ENCODE measurements at places on chromosomes 4 and X.

DNA sequence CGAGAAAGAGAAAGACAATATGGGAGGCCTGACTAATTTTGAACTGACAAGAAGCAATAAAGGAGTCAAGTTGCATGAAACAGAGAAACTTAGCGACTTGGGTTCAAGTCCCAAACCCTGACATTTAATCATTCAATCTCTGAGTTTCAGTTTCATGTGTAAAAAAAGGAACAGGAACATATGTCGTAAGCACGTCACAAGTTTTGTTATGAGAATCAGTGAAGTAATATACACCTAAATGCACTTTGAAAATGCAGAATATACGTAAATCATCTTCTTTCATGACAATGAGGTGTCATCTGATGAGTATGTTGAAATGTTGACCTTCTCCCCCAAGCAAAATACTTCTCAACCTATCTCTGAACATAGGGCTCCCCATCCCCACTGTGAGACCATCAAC lies 10.4 kb downstream of the ACOT9 start:
- DNase-seq = no peak

DNA sequence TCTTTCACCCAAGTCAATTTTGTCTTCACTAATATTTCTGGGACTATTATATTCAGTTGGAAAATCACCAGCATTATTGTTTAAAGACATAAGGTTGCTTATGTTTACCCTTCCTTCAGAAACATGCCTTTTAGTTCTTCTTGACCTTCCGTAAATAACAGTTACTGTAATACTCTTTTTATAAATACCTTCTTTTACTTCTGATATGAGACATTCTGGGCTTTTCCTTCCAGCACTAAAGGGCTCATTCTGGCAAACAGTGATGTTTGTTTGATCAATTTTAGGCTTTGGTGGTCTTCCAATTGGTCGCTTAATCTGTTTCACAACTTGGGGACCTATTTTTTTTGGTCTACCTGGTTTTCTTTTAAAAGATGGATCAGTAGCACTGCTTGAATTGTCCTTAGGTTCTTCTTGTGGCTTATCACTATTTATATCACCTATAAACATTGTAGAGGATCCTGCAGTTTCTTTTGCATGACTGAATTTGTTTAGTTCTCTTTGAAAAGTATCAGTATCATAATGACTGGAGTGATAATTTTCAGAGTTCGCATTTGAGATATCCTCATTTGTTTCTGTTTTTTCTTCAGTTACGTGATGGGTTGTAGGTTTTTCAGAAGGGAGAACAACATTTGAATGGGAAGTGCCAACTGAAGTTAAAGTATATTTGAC lies 64.8 kb downstream of the NCAPG start:
- no peak for DNase-seq

DNA sequence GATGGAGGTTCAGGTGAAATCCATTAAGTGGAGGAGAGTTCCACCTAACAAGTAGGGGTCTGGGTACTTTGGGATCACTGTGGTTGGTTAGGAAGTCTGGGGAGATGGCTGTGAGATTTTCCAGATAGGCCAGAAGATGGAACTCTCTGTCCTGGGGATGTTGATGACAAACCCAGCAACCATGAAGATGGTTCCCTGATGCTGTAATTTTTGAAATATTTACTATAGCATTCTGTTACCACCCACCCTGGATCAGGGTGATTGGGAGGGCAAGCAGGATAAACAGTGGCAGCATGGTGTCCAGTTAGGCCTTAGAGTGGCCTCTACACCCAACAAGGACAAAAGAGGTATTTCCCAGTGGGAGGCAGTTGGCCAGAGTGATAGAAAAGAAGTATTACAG lies 15.9 kb upstream of the NELFA start:
- no peak for DNase-seq

DNA sequence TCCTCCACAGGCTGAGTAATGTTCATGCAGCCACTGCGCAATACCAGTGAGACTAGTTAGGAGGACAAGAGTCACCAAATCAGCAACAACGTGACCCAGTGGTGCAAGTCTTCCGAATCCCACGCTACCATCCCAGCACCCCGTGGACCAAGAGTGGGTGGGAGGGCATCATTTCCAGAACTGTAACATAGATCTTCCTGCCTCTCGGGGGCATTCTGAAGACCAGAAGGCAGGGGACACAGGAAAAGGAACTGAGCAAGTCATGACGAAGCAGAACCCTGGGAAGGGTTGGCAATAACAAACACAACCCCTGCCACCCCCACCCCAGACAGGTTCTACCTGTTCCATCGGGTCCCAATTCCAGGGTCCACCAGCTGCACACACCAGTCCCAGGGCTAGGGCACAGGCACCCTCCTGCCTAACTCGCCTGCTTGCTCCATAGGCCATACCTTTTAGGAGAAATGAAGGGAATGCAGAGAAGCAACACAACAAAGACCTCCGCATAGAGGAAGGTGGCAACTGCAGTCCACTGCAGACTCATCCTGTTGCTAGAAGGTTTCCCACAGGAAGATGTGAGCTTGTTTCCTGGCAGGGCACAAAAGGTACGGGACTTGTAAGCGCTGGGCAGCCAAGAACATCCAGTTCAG lies 1.4 kb downstream of the BCAP31 start:
- no peak for DNase-seq

GRCh38 chr4:156970501-156971164 lies 966 bp downstream of the PDGFC start:
- no peak for DNase-seq

DNA sequence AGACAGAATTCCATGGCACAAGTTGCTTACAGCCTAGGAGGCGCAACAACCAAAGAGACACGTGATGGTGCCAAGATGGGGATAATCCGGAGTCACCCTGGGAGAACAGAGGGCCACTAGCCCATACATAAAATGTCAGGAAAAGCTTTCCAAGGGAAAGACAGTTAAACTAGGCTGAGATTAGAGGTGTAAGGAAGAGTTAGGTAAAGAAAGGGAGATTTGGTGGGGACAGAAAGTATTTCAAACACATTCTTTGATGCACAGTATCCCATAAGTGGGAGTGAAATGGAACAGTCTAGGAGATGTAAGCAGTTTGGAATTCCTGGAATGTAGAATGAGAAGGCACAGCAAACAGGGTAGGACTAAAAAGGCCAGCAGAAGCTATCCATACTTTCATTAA lies 860.9 kb upstream of the LCORL start:
- DNase-seq = no peak

GRCh38 chr4:81113024-81113423 lies 82.5 kb downstream of the BMP3 start:
- DNase-seq = no peak

DNA sequence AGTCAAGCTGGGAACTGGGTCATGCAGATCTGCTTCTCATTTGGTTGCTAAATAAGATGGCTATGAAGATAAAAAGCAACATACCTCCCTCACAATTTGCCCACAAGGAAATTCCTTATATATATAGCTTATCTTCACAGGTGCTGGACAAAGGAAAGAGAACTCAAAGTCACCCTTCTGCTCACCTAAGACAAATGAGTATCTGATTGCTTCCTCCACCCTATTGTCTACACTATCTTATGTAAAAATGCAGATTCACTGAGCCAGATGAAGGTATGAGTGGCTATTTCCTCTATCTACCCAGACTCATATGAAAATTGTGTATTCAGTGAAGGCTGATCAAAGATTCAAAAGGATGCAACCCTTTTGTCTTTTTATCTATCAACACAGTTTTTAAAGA lies 50.8 kb downstream of the CHM start:
- no peak for DNase-seq

DNA sequence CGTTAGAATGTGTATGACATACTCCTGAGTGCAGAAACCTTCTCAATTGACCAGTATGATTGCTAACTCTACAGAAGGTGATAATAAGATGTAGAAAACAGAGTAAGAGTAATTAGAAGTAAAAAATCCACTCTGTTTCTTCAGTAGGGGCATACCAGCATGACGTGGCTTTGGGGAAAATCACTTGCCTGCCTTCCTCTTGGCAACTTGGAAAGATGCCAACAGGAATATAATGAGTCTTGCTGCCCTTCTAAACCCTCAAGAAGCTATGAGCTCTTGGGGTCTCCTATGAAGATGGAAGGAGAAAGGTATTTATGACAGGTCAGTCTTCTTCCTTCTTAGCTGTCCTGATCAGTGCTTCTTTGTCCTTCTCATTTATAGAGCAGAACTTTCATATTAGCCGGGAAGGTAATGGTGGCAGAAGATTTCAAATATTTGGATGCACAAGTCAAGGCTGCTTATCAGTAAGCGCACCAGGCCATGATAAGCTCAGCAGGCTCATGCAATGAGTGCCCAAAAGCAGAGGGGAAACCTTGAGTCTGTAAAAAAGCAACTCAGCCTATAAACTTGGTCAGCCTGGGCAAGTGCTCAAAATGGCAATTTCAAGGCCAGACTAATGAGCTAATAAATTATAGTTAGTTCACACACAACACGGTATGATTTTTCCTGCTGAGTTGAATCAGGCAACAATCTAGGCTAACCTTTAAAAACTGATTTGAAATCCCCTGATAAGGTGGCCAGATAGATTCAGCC lies 69.7 kb upstream of the PPARGC1A start:
- DNase-seq = no peak

- DNase-seq = no peak
Measured at GRCh38 chr4:38514465-38515146, 149.4 kb upstream of the KLF3 start.

DNA sequence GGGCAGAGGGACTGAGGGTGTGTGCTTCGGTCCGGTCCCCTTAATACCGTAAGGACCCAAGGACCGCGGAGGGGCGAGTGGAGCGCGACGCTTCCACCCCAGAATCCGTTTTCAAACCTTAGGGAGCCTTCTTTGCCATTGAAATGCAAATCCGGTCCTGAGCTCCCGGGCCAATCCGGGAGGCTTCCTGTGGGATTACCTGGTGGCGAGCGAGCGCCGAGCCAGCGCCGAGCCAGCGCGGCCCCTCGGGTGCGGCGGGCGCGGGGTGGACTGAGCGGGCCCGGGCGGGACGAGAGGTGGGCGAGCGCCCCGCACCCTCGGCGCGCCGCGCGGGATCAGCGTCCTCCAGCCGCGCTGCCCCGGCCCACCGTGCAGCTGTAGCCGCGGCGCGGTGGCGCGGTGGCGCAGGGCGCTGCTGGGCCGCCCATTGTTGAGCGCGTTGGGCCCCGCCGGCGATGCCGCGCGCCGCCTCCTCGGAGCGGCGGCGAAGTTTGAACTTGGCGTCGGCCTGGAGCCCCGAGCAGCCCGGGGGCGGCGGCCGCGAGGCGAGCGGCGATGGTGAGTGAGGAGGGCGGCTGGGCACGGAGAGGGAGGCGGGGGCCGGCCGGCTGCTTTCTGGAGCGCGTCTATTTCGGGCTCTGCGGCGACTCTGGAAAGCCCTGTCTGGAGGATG lies 208.7 kb downstream of the SOWAHB start:
- DNase-seq = no peak

DNA sequence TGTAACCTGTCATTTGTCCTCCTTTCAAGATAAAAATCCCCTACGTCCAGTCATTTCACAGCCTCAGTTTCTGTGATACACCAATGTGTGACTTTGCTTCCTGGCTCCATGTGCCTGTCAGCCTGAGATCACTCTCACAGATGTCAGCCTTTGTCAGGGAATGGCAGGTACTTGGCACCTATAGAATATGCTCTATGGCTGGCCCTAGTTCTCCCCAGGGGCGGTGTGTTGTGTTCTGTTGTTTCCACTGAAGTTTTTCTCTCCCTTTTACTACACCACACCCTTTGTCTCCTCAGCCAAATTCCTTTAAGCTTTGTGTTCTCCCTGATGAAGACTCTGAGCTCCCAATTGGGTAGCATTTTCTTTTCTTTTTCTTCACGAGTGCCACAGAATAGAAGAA lies 81.7 kb downstream of the ALPK1 start:
- no peak for DNase-seq

- no peak for DNase-seq
Measured at GRCh38 chr4:6573986-6574746, 823 bp upstream of the MAN2B2 start.

GRCh38 chrX:123121241-123121640 lies 62.8 kb upstream of the GRIA3 start:
- no peak for DNase-seq

- no peak for DNase-seq
Measured at GRCh38 chr4:17869327-17869726, 58.5 kb downstream of the NCAPG start.

DNA sequence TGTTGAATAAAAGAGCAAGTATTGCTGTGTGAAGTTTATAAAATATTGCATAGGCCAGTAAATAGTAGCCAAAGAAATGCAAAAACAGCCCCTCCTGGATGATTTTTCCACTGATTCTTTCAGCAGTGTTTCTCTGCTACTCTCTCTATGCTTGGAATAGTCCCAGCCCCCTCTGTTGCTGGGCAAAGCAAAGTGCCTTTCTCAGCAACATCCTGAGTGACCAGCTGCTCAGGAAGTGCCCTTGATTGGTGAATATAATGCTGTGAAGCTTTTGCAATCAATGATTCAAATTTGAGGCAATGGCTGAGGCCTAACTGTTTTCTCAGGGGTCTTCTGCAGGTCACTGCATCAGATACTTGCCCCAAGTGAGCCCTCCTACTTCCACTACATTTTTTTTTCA lies 656.7 kb downstream of the ZNF674 start:
- no peak for DNase-seq

- DNase-seq = no peak
Measured at GRCh38 chr4:8329859-8330761, 60.6 kb downstream of the HTRA3 start.
